ENCODE measurements at places on chromosomes 3 and 15. TPM values are rescaled to one million over a fixed set of nuclear protein-coding genes. Genes with fewer than 3 reads are reported as not detected.

DNA sequence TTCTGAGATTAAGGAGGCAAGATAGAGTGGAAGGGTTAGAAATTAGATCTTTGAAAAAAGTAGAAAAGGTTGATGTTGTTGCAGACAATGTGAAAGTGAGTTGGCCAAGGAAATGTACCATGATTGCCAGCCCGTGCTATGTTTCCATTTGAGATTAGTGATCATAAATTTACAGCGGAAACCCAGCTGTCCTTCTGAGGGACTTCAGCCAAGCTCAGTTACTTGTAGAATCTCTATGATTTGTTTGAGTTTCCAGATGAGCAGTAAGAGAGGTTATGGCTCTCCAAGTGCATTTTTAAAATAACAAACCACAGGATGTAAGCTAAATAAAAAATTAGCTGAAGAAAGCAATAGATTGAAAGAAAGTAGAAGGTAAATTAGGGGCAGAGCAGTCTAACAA, 54.2 kb upstream of the RBMS3 start:
- no peak overlapping the region for H3K4me3 ChIP-seq
- no peak for DNase-seq
- no peaks in the 10 kb centered on the region for H3K27me3 ChIP-seq
- H3K4me1 ChIP-seq: no peaks in the 10 kb centered on the region
- no peaks in the 10 kb centered on the region for H3K36me3 ChIP-seq
- no peak overlapping the region for H3K27ac ChIP-seq

DNA sequence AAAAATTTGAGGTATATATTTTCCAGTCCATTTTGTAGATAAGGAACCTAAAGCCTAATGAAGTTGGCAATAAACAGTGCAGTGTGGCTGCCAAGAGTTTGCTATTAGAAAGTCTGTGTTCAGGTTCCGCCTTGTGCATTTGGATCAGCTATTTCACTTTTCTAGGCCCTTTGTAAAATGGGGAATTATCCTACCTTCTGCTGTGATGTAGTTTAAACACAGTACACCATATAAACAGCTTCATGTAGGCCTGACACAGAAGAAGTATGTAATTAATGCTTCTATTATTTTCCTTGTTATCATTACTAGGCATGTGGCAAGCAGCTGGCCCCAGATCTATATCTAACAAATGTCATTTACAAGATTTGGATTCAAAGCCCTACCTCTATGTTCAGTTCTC, 456.3 kb downstream of the GABRG3 start:
- H3K4me1 ChIP-seq: no peaks in the 10 kb centered on the region
- no peak for DNase-seq
- H3K27ac ChIP-seq: no peak overlapping the region

DNA sequence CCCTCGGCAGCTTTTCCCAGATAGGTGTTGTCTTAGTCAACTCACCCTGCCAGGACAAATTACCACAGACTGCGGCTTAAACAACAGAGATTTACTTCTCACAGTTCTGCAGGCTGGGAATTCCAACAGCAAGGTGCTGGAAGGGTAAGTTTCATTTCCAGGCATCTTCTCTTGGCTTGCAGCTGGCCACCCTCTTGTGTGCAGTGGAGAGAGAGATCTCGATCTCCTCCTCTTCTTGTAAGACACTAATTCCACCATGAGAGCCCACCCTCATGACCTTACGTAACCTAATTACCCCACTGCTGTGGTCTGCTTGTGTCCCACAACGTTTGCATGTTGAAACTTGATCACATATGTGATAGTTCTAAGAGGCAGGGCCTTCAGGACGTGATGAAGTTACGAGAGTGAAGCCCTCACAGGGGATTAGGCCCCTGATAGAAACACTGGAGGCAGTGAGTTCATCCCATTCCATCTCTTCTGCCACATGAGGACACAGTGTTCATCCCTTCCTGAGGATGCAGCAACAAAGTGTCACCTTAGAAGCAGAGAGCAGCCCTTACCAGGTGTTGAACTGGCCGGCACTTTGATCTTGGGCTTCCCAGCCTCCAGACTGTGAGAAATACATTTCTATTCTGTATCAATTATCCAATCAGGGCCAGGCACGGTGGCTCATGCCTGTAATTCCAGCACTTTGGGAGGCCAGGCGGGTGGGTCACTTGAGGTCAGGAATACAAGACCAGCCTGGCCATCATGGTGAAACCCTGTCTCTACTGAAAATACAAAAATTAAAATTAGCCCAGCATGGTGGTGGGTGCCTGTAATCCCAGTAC, 247.7 kb downstream of the PLCL2 start:
- no peak overlapping the region for H3K4me3 ChIP-seq
- H3K36me3 ChIP-seq: no peaks in the 10 kb centered on the region
- no peak for DNase-seq
- H3K27ac ChIP-seq: no peak overlapping the region

ITGA11 gene
- not detected for total RNA-seq

WDR93 gene
- total RNA-seq: not detected

DNA sequence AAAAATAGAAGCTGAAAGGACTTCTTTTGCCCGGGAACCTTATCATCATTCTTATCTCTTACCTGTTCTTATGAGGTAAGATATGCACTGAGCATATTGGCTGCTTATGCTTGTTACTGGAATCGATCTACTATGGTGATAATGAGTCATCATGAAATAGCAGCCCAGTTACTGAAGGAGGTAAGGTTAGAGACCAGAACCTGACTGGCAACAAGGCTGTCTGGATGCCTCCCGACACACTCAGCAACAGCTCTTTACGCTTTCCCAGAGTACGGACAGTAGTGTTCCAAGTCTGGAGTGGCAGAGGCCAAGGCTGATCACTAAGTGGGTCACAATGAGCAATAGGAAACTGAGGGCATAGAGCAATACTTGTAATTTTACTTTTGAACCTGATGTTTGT, 314.1 kb downstream of the NLGN1 start:
- H3K36me3 ChIP-seq: peaks cover 11% of the 10 kb centered on the region
- peak overlapping the region; percentile 62 for H3K4me3 ChIP-seq
- peak; percentile 71 for DNase-seq
- H3K27me3 ChIP-seq: no peaks in the 10 kb centered on the region

- no peaks in the 10 kb centered on the region for H3K4me1 ChIP-seq
- no peaks in the 10 kb centered on the region for H3K36me3 ChIP-seq
- no peak for DNase-seq
- H3K27ac ChIP-seq: no peak overlapping the region
These were observed 61.6 kb upstream of the CD200R1L start for GRCh38 chr3:112908252-112908651.

- H3K36me3 ChIP-seq: peaks cover 29% of the 10 kb centered on the region
- H3K4me1 ChIP-seq: peaks cover 19% of the 10 kb centered on the region
- H3K4me3 ChIP-seq: peak overlapping the region; percentile 92
- no peak for DNase-seq
- H3K27ac ChIP-seq: peak overlapping the region; percentile 86
These were observed 670 bp upstream of the CBLB start for GRCh38 chr3:105869531-105869833.

COL6A5 gene
- total RNA-seq: not detected

PLIN1 gene
- 0.37 TPM for total RNA-seq

DNA sequence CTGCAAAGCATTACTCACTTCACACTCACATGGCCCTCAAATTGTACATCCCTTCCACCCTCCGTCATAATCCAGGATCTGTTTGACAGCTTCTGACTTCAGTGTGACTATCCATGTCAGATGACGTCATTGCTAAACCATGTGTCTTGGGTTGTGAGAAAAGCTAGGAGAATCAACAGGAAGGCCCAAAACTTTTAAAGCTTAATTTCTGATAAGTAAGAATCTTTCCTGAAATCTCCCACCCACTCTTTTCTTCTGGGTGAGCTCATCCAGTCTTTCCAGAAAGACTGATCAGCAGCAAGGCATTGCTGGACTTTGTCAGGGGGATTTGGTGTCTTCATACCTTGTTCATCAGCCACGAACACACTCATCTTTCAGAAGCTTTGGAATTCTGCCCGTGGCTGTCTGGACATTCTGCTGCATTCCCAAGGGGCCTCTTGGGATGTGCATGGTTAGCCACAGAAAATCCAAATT, 11.5 kb upstream of the LMCD1 start:
- H3K27ac ChIP-seq: no peak overlapping the region
- no peak overlapping the region for H3K4me3 ChIP-seq
- peaks cover 10% of the 10 kb centered on the region for H3K4me1 ChIP-seq
- H3K36me3 ChIP-seq: no peaks in the 10 kb centered on the region

DNA sequence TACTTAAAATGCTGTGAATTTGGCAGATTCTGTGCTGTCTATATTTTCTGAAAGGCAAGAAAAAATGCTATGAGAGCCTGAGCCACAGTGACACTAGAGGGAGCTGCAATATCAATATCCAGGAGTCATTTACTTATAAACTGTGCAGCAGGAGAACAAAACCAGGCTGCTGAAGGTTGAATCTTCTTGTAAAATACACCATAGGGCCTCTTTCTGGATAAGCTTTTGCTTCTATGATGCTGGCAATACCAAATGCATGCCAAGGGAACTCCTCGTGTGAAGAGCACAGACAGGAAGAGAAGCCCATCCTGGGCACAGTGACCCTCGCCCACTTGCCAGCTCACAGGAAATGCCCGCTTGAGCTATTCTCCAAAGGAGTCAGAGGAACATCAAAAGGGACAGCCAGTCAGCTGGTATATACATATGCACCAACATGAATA, 48.0 kb upstream of the TSPAN3 start:
- no peak overlapping the region for H3K4me3 ChIP-seq
- DNase-seq: peak; percentile 51
- H3K36me3 ChIP-seq: no peaks in the 10 kb centered on the region
- H3K4me1 ChIP-seq: peaks cover 19% of the 10 kb centered on the region
- H3K27ac ChIP-seq: no peak overlapping the region

IGSF10 gene
- 0.24 TPM for total RNA-seq

THPO gene
- not detected for total RNA-seq

HIGD2B gene
- total RNA-seq: not detected

DNA sequence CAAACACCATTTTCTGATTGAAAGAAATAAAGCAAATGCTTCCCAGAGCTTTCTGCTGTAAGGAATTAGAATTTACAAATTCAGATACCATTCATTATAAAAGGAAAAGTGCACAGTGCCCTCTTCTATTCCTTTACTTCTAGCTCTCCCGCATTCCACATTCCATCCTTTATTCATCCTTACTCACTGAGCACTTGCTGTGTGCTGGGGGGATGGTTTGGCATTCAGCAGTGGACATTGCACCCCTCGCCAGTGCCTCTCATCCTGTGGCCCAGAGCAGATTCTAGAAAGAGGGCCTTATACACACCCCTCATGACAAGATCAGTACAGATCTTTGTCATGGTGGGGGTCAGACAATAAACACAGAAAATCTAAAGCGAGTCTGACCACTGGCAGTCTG, 73.0 kb downstream of the MGLL start:
- H3K4me1 ChIP-seq: peaks cover 62% of the 10 kb centered on the region
- H3K36me3 ChIP-seq: peaks cover 15% of the 10 kb centered on the region
- no peak for DNase-seq
- no peak overlapping the region for H3K4me3 ChIP-seq
- no peaks in the 10 kb centered on the region for H3K27me3 ChIP-seq
- H3K27ac ChIP-seq: peak overlapping the region; percentile 83

WDR49 gene
- total RNA-seq: 1.4 TPM

GRCh38 chr3:72191209-72191960, 406.4 kb upstream of the PROK2 start:
- DNase-seq: no peak
- no peak overlapping the region for H3K27ac ChIP-seq
- no peak overlapping the region for H3K4me3 ChIP-seq
- H3K4me1 ChIP-seq: no peaks in the 10 kb centered on the region

GRCh38 chr3:42216302-42216701, 49.7 kb downstream of the CCK start:
- H3K27me3 ChIP-seq: no peaks in the 10 kb centered on the region
- H3K27ac ChIP-seq: no peak overlapping the region
- no peak for DNase-seq
- H3K36me3 ChIP-seq: peaks cover 54% of the 10 kb centered on the region

GRCh38 chr15:78415284-78415683, 22.7 kb upstream of the IREB2 start:
- DNase-seq: peak; percentile 10
- no peak overlapping the region for H3K27ac ChIP-seq
- H3K27me3 ChIP-seq: no peaks in the 10 kb centered on the region
- no peaks in the 10 kb centered on the region for H3K36me3 ChIP-seq
- peaks cover 10% of the 10 kb centered on the region for H3K4me1 ChIP-seq
- no peak overlapping the region for H3K4me3 ChIP-seq

GOLGA8M gene
- total RNA-seq: not detected

DNA sequence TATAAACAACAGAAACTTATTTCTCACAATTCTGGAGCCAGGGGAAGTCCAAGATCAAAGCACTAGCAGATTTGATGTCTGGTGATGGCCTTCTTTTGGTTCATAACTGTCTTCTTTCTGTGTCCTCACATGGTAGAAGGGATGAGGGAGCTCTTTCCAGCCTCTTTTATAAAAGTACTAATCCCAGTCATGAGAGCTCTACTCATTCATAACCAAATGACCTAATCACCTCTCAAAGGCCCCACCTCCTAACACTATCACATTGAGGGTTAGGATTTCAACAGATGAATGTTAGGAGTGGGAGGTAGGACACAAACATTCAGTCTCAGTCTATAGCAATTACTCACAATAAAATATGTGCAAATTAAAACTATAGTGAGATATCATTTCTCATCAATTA, 50.1 kb upstream of the UBE2E2 start:
- H3K27ac ChIP-seq: no peak overlapping the region
- no peak overlapping the region for H3K4me3 ChIP-seq
- H3K36me3 ChIP-seq: no peaks in the 10 kb centered on the region

DNA sequence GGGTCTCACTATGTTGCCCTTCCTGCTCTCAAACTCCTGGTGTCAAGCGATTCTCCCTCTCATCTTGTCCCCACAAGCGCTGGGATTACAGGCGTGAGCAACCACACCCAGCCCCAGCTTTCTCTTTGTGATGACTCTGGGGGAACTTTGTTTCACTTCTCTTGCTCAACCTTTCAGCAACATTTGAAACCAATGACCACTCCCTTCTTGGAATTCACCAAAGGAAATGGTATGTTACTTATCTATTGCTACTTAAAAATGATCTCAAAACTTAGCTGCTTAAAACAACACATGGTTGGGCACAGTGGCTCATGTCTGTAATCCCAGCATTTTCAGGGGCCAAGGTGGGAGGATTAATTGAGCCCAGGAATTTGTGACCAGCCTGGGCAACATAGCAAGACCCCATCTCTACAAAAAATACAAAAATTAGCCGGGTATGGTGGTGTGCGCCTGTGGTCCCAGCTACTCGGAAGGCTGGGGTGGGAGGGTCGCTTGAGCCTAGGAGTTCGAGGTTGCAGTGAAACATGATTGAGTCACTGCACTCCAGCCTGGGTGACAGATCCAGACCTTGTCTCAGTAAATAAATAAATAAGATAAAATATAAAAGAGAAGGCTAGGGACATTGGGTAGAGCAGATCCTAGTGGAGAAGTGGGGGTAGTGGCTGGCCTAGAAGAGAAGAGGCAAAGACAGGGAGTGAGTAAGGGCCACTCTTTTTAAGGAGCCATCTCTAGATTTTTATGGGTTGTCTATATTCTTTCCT, 10.3 kb upstream of the COPG1 start:
- peaks cover 7% of the 10 kb centered on the region for H3K4me1 ChIP-seq
- H3K4me3 ChIP-seq: no peak overlapping the region
- DNase-seq: no peak
- H3K27ac ChIP-seq: no peak overlapping the region
- H3K36me3 ChIP-seq: no peaks in the 10 kb centered on the region

SOX14 gene
- total RNA-seq: not detected

PGBD4 gene
- total RNA-seq: 1.3 TPM

All from Calu3 (cell line).